ENCODE measurements at places on chromosomes 3 and 15. TPM values are rescaled to one million over a fixed set of nuclear protein-coding genes. Genes with fewer than 3 reads are reported as not detected.

The LIPH gene
- 0.36 TPM for total RNA-seq

The NRG4 gene
- total RNA-seq: not detected

The CHRNA7 gene
- 0.18 TPM for total RNA-seq

The DLEC1 gene
- 0.09 TPM for total RNA-seq

The CXCR6 gene
- not detected for total RNA-seq

The TM4SF18 gene
- total RNA-seq: 1.3 TPM

The HIGD2B gene
- total RNA-seq: not detected

The SPSB4 gene
- not detected for total RNA-seq

The CSPG5 gene
- total RNA-seq: 0.09 TPM

The TGM5 gene
- total RNA-seq: not detected

The CPNE9 gene
- total RNA-seq: not detected

The DRD3 gene
- not detected for total RNA-seq

The ACKR2 gene
- total RNA-seq: 0.41 TPM

The HESX1 gene
- 2.4 TPM for total RNA-seq

The C3orf22 gene
- total RNA-seq: not detected

The HYAL3 gene
- 3.1 TPM for total RNA-seq

The DOCK3 gene
- total RNA-seq: 0.36 TPM

The IP6K1 gene
- 29.6 TPM for total RNA-seq
